A549 treated with CORT108297 at 1 μM for 4 hours (cell line): ENCODE measurements at places on chromosomes 16 and 17. TPM values are rescaled to one million over a fixed set of nuclear protein-coding genes. Genes with fewer than 3 reads are reported as not detected.

Gene TPSG1
- total RNA-seq: 0.08 to 0.24 TPM (median 0.13 TPM) in 3 of 5 replicates, not detected in the others

Gene SNX20
- not detected in 5 replicates for total RNA-seq

Gene KCNJ16
- 0.13 to 0.27 TPM (median 0.18 TPM) in 5 replicates for total RNA-seq

Gene TBC1D3H
- total RNA-seq: not detected in 5 replicates

Gene RNF157
- 5.1 to 6.0 TPM (median 5.7 TPM) in 5 replicates for total RNA-seq

Gene NPB
- 0.51 to 0.77 TPM (median 0.61 TPM) in 5 replicates for total RNA-seq

Gene MMP2
- total RNA-seq: 7.7 to 13.9 TPM (median 10.4 TPM) in 5 replicates

Gene NDRG4
- 23.6 to 30.2 TPM (median 28.8 TPM) in 5 replicates for total RNA-seq

Gene TNFRSF12A
- 461 to 723 TPM (median 621 TPM) in 5 replicates for total RNA-seq

Gene WFIKKN2
- 0.03 TPM in 1 of 5 replicates, not detected in the others for total RNA-seq

Gene OR4D1
- total RNA-seq: 0.02 TPM in 1 of 5 replicates, not detected in the others

Gene ERI2
- 11.0 to 19.9 TPM (median 14.2 TPM) in 5 replicates for total RNA-seq

Gene NKD1
- total RNA-seq: 0.25 to 0.37 TPM (median 0.29 TPM) in 5 replicates

Gene ATP6V0A1
- total RNA-seq: 37.0 to 51.0 TPM (median 43.6 TPM) in 5 replicates

Gene SOX15
- 0.33 to 0.44 TPM (median 0.41 TPM) in 4 of 5 replicates, not detected in the other for total RNA-seq

Gene OTOA
- 0.03 to 0.16 TPM (median 0.05 TPM) in 4 of 5 replicates, not detected in the other for total RNA-seq

Gene MT3
- 0.28 to 0.43 TPM in 2 of 5 replicates, not detected in the others for total RNA-seq

Gene CPPED1
- total RNA-seq: 20.9 to 23.9 TPM (median 22.3 TPM) in 5 replicates

Gene KLHDC4
- total RNA-seq: 34.6 to 44.4 TPM (median 42.2 TPM) in 5 replicates

Gene EFNB3
- total RNA-seq: 1.1 to 1.6 TPM (median 1.5 TPM) in 5 replicates

Gene KRT25
- total RNA-seq: not detected in 5 replicates

Gene CFDP1
- total RNA-seq: 51.6 to 68.0 TPM (median 56.1 TPM) in 5 replicates

Gene TBC1D3E
- total RNA-seq: not detected in 5 replicates

Gene WNT3
- total RNA-seq: 4.2 to 5.6 TPM (median 5.0 TPM) in 5 replicates

Gene SRCIN1
- 2.0 to 3.3 TPM (median 2.8 TPM) in 5 replicates for total RNA-seq

Gene TPSD1
- total RNA-seq: not detected in 5 replicates

Gene SLC35G6
- total RNA-seq: not detected in 5 replicates

Gene OTOP2
- total RNA-seq: 0.05 to 0.08 TPM (median 0.05 TPM) in 4 of 5 replicates, not detected in the other

Gene BCAS3
- 7.3 to 11.0 TPM (median 7.7 TPM) in 5 replicates for total RNA-seq

Gene PYDC1
- total RNA-seq: not detected in 5 replicates

Gene KRT33A
- not detected in 5 replicates for total RNA-seq

Gene SEPTIN1
- total RNA-seq: 0.58 to 2.5 TPM (median 2.1 TPM) in 5 replicates

Gene TNP2
- not detected in 5 replicates for total RNA-seq

Gene EVI2A
- not detected in 5 replicates for total RNA-seq

Gene CDH16
- total RNA-seq: 0.36 to 0.50 TPM (median 0.39 TPM) in 5 replicates

Gene GP1BA
- total RNA-seq: not detected in 5 replicates

Gene DYNLRB2
- total RNA-seq: 0.29 to 0.30 TPM in 2 of 5 replicates, not detected in the others

Gene PERCC1
- not detected in 5 replicates for total RNA-seq

Gene RASD1
- total RNA-seq: 0.80 to 1.3 TPM (median 1.0 TPM) in 5 replicates

Gene NCOR1
- 62.1 to 91.9 TPM (median 69.1 TPM) in 5 replicates for total RNA-seq

Gene FAM171A2
- 2.5 to 5.2 TPM (median 4.2 TPM) in 5 replicates for total RNA-seq

Gene NPIPA2
- 1.2 to 1.9 TPM (median 1.4 TPM) in 5 replicates for total RNA-seq

Gene CES3
- total RNA-seq: 1.8 to 2.3 TPM (median 2.1 TPM) in 5 replicates

Gene CDH13
- total RNA-seq: 0.01 TPM in 1 of 5 replicates, not detected in the others

Gene SLC16A6
- 0.31 to 0.62 TPM (median 0.51 TPM) in 5 replicates for total RNA-seq

Gene AHSP
- total RNA-seq: not detected in 5 replicates

Gene NOG
- total RNA-seq: 0.76 to 1.2 TPM (median 1.1 TPM) in 5 replicates

Gene PDP2
- total RNA-seq: 4.3 to 6.1 TPM (median 5.8 TPM) in 5 replicates

Gene ST6GALNAC1
- total RNA-seq: 0.14 to 0.41 TPM (median 0.16 TPM) in 5 replicates

Gene TM4SF5
- 0.51 to 1.2 TPM (median 0.90 TPM) in 5 replicates for total RNA-seq

Gene UMOD
- not detected in 5 replicates for total RNA-seq

Gene SOX8
- 0.65 to 1.7 TPM (median 1.4 TPM) in 5 replicates for total RNA-seq

Gene CIITA
- 0.05 to 0.15 TPM (median 0.13 TPM) in 5 replicates for total RNA-seq

Gene TEKT1
- 0.07 to 0.24 TPM (median 0.18 TPM) in 3 of 5 replicates, not detected in the others for total RNA-seq

Gene KRT28
- not detected in 5 replicates for total RNA-seq

Gene TSPOAP1
- total RNA-seq: not detected in 5 replicates

Gene ODF4
- not detected in 5 replicates for total RNA-seq

Gene SOCS7
- 12.0 to 16.5 TPM (median 15.2 TPM) in 5 replicates for total RNA-seq

Gene PIGW
- 22.8 to 30.4 TPM (median 25.1 TPM) in 5 replicates for total RNA-seq

Gene SYT17
- total RNA-seq: 10.8 to 13.7 TPM (median 12.2 TPM) in 5 replicates
